HuH-7.5 (cell line): ENCODE measurements at places on chromosomes 11 and 22.

GRCh38 chr11:61627850-61628661, 47.2 kb upstream of the SYT7 start:
- DNase-seq, result peak; percentile 83

GRCh38 chr11:132101881-132102280, 731.5 kb downstream of the NTM start:
- no peak for DNase-seq

DNA sequence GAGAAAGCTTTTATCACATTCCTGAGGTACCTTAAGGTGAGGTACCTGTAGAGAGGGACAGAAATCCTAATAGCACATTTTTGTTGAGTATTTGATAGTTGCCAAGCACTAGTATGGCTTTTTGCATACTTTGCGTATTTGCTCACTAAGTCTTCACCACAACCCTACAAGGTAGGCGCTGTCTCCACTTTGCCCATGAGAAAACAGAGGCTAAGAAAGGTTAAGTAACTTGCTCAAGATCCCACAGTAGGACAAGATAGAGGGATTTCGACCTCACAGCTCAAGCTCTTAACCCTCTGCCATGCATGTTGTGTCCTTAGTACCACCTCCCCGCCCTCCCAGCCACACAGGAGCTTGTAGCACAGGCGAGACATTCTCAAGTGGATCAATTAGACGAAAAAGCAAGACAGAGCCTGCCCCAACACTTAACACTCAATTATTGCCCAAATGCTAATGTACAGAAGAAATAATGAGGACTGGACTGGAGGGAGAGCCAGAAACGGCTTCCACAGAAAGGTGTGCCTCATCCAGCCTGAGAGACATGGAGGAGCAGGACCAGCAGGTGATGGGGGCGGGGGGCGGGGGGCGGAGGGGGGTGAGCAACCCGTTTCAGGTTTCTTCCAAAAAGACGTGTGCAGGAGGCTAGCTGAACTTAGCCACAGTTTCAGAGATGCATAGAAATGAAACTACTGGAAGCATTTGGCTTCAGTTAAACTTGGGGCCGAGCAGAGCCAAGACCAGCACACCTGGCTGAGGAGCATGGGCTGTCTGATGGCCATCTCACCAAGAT, 26.7 kb upstream of the CD44 start:
- DNase-seq, result no peak

GRCh38 chr11:35298369-35298768, 121.0 kb downstream of the SLC1A2 start:
- DNase-seq, result no peak

DNA sequence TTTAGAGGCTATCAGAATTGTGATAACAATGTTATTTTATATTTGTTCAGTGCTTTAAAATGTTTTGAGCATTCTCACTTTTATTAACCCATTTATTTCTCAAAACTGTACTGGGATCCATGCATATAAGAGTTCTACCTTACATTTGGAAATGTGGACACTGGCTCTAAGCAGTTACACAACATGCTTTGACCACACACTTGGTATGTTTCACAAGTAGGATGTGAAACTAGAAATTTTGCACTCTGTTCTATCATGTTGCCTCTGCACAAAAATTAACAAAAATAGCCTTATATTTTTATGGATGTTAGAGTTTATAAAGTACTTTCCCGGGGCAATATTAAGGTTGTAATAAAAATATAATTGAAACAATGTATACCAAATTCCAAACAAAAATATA, 126.9 kb upstream of the CHORDC1 start:
- no peak for DNase-seq

- DNase-seq, result no peak
These were observed 7.5 kb downstream of the KREMEN1 start for GRCh38 chr22:29080106-29080975.

DNA sequence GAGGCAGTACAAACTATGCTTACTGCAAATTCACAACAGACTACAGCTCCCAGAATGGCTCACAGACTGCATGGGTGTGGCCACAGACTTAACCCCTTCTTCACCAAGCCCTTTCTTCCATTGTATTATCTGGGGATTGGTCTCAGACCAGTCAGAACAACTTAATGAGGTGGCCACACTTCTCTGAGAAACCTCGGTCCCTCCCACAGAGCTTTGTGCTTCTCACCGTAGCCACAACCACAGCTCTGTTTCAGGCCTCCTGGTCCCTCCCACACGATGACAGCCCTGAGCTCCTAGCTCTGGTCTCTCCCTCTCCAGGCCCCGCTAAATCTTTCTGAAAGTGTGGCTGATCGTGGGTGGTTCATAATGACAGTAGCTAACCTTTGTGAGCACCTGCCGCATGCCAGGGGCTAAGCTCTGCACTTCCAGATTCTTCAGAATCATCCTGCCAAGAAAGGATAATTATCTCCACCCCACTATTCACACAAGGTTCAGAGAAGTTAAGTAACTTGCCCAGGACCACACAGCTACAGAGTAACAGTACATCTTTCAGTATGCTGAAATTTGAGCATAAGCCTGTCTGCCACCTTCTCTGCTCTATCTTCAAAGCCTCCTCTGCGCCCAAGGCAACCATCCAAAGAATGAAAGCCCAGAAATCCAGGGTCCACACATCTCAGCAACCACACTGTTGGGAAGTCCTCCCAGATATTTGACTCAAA, 5.4 kb downstream of the PDE2A start:
- DNase-seq, result no peak

- no peak for DNase-seq
These were observed 57.2 kb downstream of the NAV2 start for GRCh38 chr11:19769820-19770219.

GRCh38 chr11:34332524-34332923, 25.3 kb downstream of the ABTB2 start:
- no peak for DNase-seq

- DNase-seq, result no peak
These were observed 25.6 kb upstream of the COMT start for GRCh38 chr22:19916006-19916405.

DNA sequence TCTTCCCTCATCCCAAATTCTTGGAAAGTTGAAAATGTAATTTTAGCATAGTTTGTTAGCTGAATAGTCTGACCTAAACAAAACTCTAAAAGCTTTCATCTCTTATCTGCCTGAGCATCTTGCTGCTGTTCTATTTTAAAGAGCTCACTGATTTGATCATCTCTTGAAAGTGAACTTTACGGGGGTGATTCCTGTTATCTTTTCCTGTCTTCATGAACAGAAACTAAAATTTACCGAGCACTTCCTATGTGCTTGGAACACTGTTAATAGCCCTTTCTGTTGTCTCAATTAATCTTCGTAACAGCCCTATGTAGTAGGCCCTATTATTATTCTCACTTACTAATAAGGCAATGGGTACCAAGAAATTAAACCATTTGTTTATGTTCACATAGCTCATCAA, 12.3 kb downstream of the AMOTL1 start:
- DNase-seq, result no peak

GRCh38 chr11:17607083-17607429, 60.0 kb downstream of the OTOG start:
- DNase-seq, result no peak

DNA sequence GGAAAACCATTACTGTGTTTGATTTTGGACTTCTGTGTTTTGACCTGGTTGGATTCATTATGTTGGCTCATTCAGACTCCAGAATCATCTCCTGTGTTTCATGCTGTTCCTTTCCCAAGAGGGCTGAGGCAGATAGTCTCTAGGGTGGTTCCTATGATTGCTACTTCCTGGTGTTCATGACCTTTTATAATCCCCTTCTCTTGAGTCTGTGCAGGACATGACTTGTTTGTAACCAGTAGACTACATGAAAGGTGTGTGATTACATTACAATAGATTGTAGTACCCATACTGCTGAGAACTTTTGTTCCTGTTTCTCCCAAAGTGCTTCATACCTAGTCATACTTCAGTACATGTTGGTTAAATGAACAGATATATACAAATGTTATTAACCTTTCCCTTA, 700.6 kb downstream of the METTL15 start:
- DNase-seq, result no peak

DNA sequence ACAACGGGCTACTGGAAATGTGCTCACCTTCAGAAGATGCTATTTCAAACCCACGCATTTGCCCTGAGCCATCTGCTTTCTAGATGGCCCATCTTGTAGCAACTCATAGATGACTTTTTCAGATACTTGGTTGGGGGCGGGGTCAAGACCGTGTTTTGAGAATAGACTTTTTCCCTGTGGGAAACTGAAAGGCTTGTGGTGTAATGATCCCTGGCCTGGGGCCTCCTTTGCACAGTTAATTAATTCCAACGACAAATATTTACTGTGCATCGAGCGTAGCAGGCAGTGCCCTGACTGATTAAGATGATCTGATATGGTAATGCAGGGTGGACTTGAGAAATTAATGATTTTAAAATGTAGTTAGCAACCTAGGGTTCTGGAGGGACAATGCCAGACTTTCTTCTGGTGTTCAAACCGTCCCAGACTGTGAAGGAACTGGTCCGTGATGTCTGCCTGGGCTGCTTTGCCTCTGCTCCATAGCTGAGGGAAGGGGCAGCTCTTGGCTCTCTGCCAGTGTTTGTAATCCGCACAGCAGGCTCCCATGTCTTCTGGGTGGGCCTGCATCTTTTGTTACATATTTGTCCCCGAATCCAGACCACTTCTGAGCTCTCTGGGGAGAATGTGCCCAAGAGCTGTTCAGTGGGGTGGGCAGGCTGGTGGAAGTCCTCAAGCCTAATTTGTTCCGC, 84.8 kb downstream of the ADAMTS15 start:
- no peak for DNase-seq

DNA sequence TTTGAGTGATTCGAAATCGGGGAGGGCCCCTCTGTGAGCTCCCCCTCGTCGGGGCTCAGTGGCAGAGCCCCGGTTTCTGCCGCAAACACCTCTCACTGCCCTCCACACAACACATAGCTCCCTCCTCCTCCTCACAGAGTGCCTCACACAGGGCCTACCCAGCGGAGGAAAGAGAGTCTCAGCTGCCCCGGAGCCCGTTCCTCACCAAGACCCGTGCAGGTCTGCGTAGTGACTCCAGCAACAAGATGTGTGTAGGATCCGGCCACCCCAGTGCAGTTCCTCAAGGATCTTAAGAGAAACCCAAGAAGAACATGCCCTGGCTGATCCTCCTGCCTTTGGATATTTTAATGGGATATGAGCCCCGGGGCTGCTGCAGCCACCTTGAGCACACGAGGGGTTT, 238.4 kb downstream of the BRD1 start:
- DNase-seq, result no peak

DNA sequence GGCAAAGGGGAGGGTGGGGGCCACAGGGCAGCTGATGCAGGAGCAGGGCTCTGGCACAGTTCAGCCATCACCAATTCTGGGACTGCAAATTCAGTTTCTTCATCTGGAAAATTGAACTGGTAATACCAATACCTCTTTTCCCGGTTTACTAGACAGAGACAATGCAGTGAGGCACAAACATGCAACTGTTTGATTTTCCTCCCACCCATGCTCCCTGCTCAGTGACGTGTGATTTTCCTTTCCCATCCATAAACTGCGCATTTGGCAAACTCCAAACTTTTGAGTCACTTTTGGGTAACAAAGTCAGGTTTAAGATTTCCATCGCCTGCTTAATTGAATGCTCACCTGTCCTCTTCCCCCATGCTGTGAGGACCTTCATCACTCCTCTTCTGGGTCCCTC, 23.2 kb downstream of the P2RY2 start:
- no peak for DNase-seq

DNA sequence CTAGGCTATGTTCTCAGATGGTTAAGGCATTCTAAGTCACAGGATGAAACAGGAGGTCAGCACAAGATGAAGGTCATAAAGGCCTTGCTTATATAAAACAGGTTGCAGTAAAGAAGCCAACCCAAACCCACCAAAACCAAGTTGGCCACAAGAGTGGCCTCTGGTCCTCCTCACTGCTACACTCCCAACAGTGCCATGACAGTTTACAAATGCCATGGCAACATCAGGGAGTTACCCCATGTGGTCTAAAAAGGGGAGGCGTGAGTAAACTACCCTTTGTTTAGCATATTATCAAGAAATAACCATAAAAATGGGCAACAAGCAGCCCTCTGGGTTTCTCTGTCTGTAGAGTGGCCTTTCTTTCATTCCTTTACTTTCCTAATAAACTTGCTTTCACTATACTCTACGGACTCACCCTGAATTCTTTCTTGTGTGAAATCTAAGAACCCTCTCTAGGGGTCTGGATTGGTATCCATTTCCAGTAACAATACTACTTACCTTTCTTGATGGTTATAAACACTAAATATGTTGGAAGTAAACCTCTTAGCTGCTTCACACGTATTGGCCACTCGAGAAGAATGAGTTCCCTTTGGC, 1237.9 kb downstream of the FAM181B start:
- no peak for DNase-seq

GRCh38 chr22:39665229-39665628, 94.7 kb downstream of the CACNA1I start:
- no peak for DNase-seq

DNA sequence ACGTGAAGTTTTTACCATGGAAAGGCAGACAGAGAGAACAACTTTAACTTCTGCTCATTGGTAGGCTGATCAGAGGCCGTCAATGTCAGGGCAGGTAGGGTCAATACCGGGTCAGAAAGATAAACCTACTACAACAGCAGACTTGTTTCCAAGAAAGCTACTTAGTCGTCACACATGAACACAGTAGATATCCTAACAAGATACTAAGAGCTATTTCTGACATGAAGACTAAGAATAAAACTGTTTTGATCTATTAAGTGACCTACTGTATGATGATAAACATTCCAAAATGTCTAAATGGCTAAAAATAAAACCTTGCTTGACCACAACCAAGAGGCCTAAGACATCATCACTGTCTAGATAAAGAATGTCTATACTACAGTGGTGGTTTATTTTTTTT, 231.3 kb downstream of the CADM1 start:
- DNase-seq, result no peak

DNA sequence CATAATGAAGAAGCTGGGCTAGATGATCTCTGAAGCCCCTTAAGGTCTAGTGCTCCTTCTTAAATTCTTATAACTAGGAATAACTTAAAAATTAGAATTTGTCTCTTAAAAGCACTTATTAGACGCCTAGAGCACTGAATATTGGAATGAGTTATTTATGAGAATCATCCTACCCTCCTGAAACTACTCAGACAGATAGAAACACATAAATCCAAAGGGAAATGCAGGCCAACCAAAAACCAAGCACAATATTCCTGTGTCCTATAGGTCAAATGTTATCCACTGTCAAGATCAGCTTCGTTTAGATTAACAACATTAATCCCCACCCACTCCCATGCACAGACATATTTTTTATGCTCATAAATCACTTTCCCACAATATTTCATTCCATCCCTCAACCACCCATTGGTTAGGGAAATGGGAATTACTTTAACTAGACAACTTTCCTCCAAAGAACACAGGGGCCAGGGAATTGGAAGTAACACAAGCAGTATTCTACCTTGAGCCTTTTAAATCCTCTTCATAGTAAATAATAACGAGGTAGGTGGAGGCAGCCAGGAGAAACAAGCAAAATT, 87.1 kb downstream of the CD44 start:
- no peak for DNase-seq

GRCh38 chr11:44854741-44855492, 95.8 kb downstream of the TP53I11 start:
- DNase-seq, result no peak

DNA sequence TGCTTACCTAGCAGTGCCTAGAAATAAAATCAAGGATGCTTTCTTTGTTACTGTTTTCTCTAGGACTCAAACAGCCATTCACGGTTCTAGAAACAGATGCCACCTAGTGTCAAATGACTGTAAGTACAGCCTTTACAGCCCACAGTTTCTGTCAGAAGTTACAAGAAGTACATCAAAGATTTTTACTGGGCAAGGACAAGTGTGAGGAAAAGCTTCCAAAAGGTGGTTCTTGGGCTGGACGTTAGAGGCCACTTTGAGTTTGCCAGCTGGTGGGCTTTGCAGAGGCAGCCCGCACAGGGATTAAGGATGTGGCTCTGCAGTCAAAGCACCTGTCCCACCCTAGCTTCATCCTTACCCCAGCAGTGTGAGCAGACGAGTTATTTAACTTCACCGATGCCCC, 6.9 kb downstream of the KMT5B start:
- peak; percentile 75 for DNase-seq
